ENCODE measurements at places on chromosomes 4 and X.

GRCh38 chr4:17492058-17492741 is 19.7 kb downstream of the QDPR start:
- DNase-seq: no peak

DNA sequence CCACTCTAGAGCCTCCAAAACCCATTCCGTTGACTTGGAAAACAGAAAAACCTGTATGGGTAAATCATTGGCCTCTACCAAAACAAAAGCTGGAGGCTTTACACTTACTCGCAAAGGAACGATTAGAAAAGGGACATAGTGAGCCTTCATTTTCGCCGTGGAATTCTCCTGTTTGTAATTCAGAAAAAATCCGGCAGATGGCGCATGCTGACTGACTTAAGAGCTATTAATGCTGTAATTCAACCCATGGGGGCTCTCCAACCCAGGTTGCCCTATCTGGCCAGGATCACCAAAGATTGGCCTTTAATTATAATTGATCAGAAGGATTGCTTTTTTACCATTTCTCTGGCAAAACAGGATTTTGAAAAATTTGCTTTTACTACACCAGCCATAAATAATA is 60.8 kb downstream of the ZNF732 start:
- peak; percentile 10 for DNase-seq

- no peak for DNase-seq
Observed at GRCh38 chr4:153242839-153243324, 38.6 kb downstream of the TRIM2 start.

GRCh38 chr4:128527946-128528576 is 240.4 kb upstream of the PGRMC2 start:
- DNase-seq: no peak

DNA sequence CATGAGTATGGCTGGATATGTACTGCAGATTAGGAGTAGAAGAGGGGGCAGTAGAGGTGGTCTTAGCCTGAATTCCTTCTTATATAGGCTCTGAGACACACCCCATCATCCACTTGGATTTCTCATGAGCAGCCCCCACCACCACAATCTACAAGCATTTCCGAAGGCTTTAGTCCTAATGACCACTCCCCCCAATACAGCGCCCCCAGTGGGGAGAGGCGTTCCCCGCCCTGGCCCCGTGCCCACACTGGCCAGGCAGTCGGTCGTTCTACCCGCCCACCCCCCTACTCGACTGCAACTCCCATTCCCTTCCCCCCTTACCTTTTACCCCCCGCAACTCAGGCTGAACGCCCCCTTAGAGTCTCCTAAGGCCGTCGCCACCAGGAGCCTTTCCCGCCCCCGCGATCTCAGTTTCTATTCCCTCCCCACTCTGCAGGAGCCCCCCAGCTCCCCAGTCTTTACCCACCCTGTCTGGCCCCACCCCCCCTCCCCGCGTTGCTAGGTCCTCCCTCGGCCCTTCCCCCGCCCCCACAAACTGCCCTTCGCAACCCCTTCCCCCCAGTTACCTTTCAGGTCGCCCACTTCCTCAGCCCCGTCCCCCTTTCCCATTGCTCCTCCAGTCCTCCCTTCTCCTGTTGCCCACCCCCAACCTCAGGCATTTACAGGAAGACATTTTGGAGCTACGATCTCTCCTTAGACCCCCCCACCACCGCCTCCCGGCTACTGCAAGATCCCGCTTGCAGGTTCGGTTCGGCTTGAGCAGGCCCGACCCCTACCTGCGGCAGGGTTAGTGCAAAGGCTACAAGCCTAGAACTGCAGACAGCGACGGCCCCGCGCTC is 468 bp downstream of the ZMYM3 start:
- peak; percentile 5 for DNase-seq

DNA sequence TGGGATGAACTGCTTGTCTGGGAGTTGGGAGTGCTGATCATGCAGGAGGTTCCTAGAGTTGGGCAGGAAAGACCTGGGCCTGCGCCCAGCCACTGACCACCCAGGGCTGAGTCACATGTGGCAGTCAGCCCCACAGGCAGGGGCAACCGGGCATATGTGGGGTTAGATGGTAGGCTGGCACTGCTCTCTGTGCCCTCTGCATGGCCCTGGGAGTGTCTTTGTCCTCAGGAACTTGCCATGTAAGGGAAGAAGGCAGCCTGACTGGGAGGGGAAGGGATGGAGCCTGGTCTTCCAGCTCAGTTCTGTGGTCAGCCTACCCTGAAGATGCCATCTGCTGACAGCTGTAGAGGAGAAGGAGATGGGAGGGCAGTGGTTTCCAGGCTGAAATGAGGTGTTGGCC is 70.2 kb upstream of the EFNB1 start:
- DNase-seq: no peak

GRCh38 chr4:9832640-9833039 is 51.2 kb downstream of the DRD5 start:
- DNase-seq: no peak

GRCh38 chr4:54898656-54899340 is 226.6 kb downstream of the KDR start:
- DNase-seq: no peak

- no peak for DNase-seq
Observed at GRCh38 chr4:1590244-1590643, 93.9 kb downstream of the FAM53A start.

- DNase-seq: no peak
Observed at GRCh38 chr4:166527500-166527899, 654.5 kb downstream of the TLL1 start.

DNA sequence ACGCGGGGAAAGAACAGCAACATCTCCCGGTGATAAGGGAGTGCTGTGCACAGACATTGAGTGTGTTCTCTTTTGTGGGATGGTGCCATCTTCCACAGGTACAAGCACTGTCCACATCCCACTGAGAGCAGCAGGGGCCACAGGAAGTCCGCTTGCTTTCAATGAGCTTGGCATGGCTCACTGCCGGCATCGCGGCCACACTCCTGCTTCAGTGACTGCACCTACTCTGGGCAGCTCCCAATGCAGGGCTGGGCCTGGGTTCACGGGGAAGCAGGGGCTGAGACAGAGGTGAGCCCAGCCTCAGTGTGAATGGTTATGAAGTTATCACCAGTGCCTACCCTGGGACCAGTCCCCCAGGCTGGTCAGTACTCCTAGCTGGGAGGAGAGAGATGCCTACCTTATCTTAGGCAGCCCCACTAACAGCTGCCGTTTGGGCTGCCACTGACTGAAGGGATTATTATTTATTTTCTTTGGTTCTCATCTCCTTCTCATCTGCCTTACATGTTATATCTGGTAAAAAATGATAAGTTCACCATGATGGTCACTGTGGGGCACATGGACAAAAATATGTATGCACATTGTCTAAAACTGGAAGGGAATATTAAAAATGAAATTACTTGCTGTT is 99.2 kb downstream of the MGST2 start:
- no peak for DNase-seq

DNA sequence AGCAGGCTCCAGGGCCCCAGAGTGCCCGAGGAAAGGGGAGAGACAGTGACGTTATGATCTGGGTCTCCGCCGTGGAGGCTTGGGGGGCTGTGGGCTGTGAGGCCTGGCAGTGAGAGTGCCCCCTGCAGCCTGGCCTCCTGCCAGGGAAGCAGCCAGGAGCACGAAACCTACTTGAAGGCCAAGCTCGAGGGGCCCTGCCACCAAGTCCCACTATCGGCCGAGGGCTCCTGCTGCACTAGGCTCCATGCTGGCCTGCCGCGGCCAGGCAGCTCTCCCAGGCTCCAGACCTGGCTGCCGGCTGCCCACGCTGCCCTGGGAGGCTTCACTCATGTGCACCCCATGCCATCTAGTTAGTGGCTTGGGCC is 18.7 kb downstream of the FLNA start:
- DNase-seq: no peak

- no peak for DNase-seq
Observed at GRCh38 chrX:45775468-45775867, 574.8 kb upstream of the DIPK2B start.

DNA sequence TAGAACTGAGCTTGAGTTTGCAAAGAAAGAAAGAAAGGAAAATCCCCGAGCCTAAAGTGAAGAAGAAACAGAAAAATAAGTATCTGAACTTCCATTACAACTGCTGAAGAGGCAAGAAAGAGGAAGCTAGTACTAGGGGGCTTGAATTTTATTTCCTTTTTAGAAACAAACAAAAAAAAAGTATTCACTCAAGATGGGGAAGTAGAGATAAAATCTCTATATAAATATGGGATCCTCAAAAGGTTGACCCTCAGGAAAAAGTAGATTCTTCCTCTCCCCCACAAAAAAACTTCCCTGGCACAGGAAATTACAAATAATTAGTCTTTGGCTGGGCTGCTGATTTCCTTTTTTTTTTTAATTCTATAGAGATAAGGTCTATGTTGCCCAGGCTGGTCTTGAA is 16.0 kb downstream of the LRBA start:
- no peak for DNase-seq

GRCh38 chrX:47595716-47596251 is 13.5 kb downstream of the TIMP1 start:
- no peak for DNase-seq

Measured in activated CD8-positive, alpha-beta memory T cell treated with anti-CD3 and anti-CD28 coated beads for 1 hour (primary cell).